ENCODE measurements at places on chromosomes 13 and 19.

DNA sequence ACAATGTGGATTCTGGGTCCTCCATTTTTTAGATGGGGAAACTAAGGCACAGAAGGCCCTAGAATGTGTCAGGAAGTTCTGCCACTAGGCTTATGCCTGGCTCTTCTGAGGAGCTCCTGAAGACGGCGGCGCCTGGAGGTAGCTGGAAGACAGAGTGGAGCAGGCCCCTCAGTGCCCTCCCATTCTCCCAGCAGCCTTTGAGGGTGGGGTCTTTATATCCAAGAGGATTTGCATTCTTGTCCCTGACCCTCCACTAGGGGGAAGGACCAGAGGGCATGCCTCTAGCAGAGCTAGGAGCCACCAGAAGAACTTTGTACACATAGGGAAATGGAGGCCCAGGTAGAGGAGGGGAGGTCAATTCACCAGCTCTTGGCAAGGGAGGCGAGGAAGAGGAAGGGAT is 9.4 kb downstream of the CELF5 start:
- no peak for DNase-seq

GRCh38 chr13:45167611-45168554 is 33.0 kb downstream of the KCTD4 start:
- no peak for DNase-seq

- DNase-seq = no peak
Observed at GRCh38 chr19:8897106-8897505, 64.9 kb downstream of the MBD3L1 start.

DNA sequence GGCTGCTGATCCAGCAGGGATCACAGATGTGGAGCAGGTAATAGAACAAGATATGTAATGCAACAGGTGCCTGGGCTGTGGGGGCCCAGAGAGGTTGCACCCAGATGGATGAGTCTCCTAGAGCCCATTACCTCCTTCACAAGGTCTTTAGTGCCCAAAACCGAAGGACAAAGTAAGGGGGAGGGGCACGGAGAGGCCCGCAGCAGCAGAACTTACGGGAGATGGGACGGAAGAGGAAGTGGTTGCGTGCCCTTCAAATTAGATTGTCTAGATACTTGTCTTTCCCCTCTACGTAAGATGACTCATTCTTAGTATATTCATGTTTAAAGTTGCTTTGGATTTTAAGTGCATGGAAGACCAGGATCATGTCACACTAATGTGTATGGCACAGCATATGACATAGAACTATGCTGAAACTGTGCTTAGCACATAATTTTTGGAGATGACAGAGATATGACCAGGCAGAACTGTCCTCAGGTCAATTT is 5.7 kb upstream of the MRPS31 start:
- DNase-seq = peak; percentile 15

DNA sequence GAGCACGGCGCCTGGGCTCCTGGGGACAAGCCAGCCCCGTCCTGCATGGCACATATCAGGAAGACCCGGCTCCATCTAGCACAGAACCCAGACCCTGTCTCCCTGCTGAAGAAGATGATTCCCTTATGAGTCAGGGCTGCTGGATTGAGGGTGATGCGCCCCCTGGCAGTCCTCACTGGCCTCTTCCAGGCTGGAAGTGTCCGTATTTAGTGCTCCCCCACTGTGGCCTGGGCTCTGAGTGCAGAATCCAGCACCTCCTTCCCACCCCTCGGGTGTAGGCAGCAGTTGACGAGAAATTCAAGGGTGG is 14.9 kb downstream of the COMP start:
- DNase-seq = no peak

DNA sequence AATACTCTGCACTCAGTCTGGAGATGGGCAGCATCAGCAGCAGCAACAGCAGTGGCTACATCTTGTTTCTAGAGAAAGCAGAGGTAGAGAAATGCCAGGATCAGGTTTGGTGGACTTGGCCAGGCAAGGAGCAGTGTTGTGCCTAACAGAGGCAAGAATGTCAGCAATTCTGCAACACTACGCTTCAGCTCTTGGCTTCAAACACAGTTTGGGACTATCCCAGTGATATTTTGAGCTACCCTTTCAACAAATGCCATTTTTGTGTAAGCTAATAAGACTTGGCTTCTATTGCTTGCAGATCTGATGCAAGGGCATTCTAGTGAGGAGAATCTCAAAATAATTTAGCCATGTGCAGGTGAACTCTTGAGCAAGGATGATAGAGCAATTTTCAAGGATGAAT is 271.3 kb downstream of the PCDH20 start:
- no peak for DNase-seq

DNA sequence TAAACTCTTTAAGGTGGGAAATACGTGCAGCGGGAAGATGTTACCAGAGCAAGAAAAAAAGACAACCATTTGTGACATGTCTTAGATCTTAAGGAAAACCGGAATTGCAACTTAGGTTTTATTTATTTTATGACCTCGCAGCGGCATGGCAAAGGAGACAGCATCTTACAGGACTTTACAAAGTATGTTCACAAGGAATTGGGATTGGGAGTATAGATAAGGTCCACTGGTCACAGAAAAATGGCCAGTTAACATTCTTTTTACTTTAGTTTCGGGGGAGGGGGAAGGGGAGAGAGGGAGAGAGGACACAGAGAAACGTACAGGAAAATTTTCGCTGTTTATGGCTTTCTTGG is 104.5 kb upstream of the DIAPH3 start:
- DNase-seq = no peak

GRCh38 chr19:35273686-35274259 is 5.0 kb downstream of the USF2 start:
- no peak for DNase-seq

GRCh38 chr19:371501-372168 is 27.0 kb upstream of the MIER2 start:
- DNase-seq = no peak

DNA sequence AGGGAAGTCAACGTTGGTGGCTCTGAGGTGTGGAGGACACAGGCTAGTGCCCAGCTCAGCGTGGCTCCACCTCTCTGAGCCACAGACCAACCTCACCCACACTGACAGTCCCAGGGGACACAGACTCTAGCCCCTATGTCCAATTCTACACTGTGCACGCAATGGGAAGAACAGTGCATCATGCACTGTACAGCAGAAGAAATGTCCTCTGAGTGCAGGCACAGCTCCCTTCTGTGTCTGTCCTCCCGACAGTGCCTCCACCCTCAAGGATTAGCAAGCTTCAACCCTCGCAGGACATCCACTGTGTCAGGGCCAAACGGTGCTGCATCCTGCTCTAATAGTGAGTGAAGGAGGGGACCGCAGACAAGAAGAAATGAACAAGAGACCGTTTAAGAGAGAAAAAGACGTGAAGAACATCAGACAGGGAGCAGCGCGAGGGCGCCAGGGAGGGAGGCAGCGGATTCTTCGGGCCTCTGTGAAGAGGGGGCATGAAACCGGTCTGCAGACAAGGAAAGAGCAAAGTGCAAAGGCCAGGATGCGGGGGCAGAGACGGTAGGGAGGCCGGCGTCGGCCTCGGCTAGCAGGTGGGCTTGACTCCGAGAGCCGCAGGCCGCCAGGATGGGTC is 681 bp downstream of the ZNF837 start:
- no peak for DNase-seq

DNA sequence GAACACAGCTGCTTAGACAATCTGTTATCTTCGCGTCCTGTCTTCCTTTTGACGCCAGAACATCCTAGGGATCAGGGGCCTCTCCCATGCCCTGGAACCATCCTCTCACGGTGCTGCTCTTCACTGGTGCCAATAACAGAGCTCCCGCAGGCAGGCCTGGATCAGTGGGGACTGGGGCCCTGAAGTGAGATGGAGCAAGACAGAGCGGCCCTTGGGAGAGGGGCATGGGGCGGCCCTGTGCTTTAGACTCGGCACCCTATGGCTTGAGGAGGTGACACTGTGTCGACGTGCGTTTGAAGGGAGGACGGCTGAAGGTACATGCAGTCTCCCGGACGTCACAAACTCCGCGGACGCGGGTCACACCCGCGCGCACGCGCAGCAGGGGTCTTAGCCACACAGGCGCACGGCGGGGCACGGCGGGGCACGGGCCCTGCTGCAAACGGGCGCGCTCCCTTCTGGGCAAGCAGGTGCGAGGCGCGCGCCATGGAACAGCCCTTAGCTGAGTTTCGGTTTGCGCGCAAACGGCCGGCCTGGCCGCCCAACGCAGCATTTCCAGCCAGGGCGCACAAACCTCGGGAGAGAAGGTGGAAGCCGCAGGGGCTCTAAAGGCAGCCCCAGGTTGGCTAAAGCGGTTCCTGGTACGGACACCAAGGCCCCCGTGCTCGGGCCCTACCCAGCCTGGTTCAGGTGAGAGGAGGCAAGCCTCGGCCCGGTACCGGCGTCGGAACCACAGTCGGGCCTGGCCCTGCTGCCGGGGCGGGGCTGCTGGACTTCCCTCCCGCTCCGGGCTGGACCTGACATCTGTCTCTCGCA is 16.5 kb upstream of the RNF17 start:
- no peak for DNase-seq

GRCh38 chr13:34594507-34594906 is 347.6 kb upstream of the NBEA start:
- DNase-seq = no peak

GRCh38 chr13:42383025-42383424 is 111.1 kb downstream of the AKAP11 start:
- DNase-seq = no peak

GRCh38 chr19:13207846-13208671 is 57.8 kb downstream of the IER2 start:
- DNase-seq = peak; percentile 62

GRCh38 chr13:29758531-29759114 is 91.8 kb downstream of the UBL3 start:
- peak; percentile 7 for DNase-seq

- no peak for DNase-seq
Observed at GRCh38 chr19:4009990-4010807, 2.7 kb downstream of the PIAS4 start.

DNA sequence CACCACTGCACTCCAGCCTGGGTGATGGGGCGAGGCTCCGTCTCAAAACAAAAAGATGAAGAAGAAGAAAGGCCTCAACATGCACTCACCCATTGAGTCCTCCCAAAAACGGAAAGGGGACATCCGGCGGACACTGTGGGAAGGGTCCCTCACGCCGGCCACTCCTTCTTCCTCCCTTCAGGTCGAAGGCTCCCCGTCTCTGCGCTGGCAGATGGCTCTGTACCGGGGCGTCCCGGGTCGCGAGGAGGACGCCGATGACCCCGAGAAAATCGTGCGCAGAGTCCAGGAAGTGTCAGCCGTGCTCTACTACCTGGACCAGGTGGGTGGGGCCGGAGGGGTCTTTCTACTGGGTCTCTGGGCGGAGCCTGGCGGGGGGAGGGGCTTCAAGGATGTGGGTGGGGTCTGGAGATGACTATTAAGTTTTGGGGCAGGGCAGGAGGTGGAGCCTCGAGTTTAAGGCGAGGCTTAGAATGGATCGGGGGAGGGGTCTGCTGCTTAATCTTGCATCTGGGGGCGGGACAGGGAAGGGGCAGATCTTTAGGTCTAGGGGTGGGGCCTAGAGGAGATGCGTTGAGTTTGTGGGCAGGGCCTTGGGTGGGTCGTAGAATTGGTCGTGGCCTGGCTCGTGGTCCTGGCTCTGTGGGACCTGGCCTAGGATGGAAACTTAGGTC is 90.2 kb downstream of the MAP4K1 start:
- no peak for DNase-seq

- no peak for DNase-seq
Observed at GRCh38 chr13:108968566-108968965, 339.2 kb downstream of the MYO16 start.

DNA sequence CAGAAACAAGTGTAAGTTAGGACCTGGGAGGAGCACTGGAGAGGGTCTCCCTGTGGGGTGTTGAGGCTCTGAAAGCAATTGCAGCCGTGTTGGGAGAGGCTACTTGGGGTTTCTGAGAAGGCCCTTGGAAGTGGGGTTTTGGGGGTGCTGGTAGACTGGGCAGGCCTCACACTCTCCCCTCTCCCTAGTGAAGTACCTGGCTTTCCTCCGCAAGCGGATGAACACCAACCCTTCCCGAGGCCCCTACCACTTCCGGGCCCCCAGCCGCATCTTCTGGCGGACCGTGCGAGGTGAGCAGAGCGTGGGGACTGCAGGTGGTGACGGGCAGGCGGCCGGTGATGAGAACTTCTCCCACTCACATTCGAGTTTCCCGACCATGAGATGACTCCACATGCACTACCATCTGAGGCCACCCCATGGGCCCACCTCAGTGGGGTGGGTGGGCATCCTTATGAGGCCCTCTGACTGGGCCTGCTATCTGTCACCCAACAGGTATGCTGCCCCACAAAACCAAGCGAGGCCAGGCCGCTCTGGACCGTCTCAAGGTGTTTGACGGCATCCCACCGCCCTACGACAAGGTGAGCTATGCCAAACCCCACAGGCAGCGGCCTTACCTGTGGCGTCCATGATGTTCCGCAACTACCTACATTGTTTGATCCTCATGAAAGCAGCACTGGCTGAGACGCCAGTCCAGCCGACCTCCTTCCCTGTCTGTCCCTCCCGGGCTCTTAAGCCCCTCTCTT is 3.0 kb downstream of the RPL13A start:
- no peak for DNase-seq

- DNase-seq = no peak
Observed at GRCh38 chr19:19777692-19778091, 43.9 kb downstream of the ZNF506 start.

DNA sequence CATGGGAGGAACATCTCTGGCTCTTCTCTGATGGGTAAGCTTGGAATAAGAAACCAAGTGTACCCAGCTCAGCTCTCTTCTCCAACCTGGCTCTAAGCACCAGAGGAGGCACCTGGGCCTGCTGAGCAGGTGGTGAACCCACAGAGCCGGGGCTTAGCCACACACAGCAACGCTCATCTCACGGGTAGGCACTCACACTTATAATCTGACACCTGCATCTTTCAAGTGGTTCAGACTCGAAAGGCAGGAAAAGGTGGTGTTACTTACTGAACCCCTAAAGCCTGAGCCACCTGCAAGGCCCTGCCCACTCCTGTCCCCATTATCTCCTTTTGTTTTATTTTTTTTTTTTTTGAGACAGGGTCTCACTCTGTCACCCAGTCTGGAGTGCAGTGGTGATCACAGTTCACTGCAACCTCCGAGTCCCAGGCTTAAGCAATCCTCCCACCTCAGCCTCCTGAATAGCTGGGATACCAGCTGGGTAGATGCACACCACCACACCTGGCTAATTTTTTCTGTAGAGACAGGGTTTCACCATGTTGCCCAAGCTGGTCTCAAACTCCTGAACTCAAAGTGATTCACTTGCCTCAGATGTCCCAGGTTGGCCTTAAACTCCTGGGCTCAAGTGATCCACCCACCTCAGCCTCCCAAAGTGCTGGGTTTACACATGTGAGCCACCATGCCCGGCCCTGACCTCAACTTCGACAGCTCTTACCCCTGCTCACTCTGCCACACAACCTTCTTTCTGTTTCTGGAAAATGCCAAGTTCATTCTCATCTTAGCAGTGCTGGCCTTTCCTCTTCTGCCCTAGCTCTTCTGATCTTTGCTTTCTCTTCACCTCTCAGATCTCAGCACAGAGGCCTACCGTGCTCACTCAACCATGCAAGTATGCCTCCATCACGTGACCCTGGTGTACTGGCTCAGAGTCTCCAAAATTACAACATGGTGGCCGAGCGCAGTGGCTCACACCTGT is 9.7 kb downstream of the FBXL12 start:
- DNase-seq = no peak

- no peak for DNase-seq
Observed at GRCh38 chr19:28881616-28882015, 331.3 kb downstream of the UQCRFS1 start.

- DNase-seq = no peak
Observed at GRCh38 chr13:50682002-50682401, 161.5 kb downstream of the DLEU7 start.

- DNase-seq = no peak
Observed at GRCh38 chr13:97809576-97809975, 143.9 kb upstream of the IPO5 start.
